ENCODE measurements at places on chromosomes 2 and 18. TPM values are rescaled to one million over a fixed set of nuclear protein-coding genes. Genes with fewer than 3 reads are reported as not detected.
A peak's percentile ranks its signal among the peaks of the same experiment; 100 is the strongest.

GRCh38 chr2:73818296-73818695, 10.5 kb upstream of the STAMBP start:
- DNase-seq: no peak

- DNase-seq: no peak
These were observed 59.8 kb upstream of the LYPD6B start for GRCh38 chr2:148978706-148979105.

- DNase-seq: no peak
These were observed 133.4 kb downstream of the PID1 start for GRCh38 chr2:229137639-229138038.

GRCh38 chr2:132652474-132652873, 17.5 kb downstream of the LYPD1 start:
- no peak for DNase-seq

- DNase-seq: no peak
These were observed 5.1 kb downstream of the SMIM21 start for GRCh38 chr18:75422341-75422910.

The CHRNG gene
- not detected for total RNA-seq

GRCh38 chr2:239519089-239519920, 118.5 kb upstream of the HDAC4 start:
- DNase-seq: no peak

GRCh38 chr2:174711206-174711605, 53.1 kb downstream of the CHRNA1 start:
- DNase-seq: no peak

The SNED1 gene
- 16.4 TPM for total RNA-seq

GRCh38 chr18:57150828-57151227, 3.9 kb downstream of the BOD1L2 start:
- no peak for DNase-seq

DNA sequence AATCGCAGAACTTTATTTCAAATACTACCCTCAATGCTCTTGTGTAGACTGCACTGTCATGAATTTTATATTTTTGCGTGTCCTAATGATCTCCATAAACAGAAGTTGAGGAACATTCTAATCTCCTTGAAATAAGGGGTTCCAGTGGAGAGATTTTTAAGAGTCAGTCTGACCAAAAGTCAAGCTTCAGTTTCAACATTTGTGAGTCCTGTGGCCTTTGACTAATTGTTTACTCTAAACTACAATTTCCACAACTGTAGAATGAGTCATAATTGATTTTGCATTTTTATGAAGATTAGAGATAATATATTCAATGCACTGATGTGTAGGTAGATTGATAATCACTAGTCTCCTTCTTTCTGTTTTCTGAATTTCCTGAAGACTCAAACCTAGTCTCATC, 720.3 kb upstream of the ID2 start:
- DNase-seq: no peak

- DNase-seq: no peak
These were observed 283.5 kb upstream of the HDAC4 start for GRCh38 chr2:239684271-239684810.

The LRRC30 gene
- total RNA-seq: not detected

DNA sequence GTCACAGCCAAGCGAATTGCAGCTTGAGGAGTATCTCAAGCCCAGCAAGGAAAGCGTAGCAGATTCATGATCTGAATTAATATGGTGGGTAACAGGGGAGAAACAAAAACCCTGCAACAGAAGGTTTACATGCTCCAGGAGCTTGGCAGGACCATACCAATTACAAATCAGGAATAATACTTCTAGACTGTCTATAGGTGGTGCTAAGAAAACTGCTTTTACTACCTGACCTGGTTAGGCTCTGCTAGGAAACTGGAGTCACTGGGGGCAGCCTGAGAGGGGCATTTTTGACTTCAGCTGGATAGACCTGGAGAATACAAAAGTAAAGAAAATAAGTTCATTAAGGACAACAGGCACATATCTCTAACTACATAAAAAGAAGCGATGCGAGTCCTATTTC, 24.6 kb upstream of the SPOPL start:
- no peak for DNase-seq

The SULT1C3 gene
- not detected for total RNA-seq

DNA sequence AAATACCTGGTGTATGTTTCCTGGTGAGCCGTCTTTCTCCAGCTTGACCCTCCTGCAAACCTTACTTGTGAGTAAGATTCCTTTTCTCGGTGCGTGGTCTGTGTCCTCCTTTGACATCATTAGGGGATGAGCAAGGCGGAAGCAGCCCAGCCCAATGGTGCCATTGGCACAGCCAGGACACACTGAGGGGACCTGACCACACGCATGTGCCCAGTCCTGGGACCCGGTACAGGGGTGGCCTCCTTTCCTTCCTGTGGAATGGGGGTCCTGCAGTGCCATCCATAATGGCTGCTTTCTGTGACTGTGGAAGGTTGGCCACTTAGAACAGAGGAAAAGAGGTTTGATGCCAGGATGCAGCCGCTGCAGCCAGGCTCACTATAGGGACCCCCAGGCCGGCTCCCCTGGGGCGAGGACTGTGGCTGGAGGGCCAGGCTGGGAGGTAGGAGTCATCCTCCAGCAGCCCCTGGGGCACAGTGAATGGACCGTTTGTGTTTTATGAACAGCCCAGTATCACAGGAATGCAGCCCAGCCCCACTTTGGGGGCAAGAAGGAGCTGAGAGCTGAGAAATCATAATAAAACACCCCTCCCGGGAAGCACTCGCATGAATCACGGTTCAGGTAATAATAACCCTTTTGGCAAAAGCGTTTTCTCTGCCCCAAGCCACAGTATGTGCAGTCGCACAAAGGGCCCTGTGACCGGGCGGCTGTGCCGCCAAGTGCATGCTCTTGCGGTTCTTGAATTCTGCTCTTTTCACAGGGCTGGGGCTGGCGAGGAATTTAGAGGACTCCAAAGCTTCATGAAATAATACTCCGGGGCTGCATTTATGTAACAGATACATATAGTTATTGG, 73.2 kb downstream of the ASB1 start:
- no peak for DNase-seq

DNA sequence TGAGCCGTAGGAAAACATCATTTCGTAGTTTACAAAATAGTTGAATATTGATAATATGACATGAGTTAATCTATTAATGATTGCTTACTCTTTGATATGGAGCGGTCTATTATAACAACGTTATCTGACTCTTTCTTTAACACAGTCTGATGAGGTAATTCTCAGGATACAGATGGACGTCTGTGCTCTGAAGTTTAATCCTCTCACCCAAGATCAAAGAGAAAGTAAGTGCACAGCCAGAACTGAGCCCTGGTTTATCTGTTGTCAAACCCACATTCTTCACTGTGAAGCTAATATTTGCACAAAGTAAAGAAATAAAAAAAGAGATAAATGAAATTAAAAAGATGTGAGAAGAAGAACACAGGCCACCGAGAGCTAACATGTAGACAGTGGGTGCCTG, 190.9 kb upstream of the COPS8 start:
- DNase-seq: no peak

DNA sequence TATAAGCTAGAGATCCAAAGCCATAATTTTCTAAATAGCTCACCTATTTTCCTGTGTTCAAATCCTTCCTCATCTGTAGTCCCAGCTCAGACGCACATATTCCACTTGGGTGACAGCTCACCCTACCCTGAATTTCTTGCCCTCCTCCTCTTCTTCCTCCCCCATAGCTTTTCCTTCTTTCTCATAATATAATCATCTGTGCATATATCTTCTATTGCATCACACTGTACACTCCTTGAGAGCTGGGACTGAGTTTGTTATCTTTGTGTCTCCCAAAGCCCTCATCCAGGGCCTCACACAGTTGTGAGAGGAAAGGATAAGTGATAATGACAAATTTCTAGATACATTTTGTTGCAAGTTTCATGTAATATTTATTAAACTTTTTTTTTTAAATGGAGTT, 55.9 kb upstream of the RTN4 start:
- no peak for DNase-seq

GRCh38 chr2:238509151-238509835, 82.6 kb downstream of the ASB1 start:
- DNase-seq: no peak

The HOXD1 gene
- not detected for total RNA-seq

- DNase-seq: no peak
These were observed 316.5 kb downstream of the IRS1 start for GRCh38 chr2:226483143-226483542.

- DNase-seq: no peak
These were observed 12.7 kb upstream of the KCNK3 start for GRCh38 chr2:26679867-26680266.

DNA sequence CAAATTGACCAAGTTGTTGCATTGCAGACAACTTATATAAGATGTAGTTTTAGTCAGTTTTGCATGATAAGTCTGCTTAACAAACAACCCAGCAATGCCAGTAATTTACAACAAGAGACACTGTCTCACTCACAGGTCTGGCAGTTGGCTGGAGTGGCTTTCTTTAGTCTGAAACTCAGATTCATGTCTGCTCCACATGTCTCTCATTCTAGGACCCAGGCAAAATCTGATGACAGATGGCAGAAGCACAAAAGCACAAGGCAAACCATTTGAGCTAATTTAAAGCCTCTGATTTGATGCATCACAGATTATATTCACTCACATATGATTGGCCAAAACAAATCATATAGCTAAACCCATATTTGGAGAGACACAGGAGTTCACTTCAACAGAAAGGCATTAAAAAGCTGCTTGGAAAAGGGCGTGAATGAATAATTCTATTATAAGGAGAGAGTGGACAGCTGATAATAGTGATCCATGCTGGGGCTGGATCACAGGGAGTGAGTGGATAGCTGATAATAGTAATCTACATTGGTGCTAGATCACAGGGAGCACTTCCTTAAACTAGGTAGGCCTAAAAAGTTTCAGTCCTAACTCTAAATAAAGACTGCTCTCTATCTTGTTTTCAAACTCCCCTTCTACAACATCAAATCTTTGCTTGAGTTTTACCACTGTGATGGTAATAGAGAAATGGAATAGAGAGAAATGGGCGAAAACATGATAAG, 593.2 kb upstream of the ZNF804A start:
- DNase-seq: no peak

The INHBB gene
- 0.74 TPM for total RNA-seq

DNA sequence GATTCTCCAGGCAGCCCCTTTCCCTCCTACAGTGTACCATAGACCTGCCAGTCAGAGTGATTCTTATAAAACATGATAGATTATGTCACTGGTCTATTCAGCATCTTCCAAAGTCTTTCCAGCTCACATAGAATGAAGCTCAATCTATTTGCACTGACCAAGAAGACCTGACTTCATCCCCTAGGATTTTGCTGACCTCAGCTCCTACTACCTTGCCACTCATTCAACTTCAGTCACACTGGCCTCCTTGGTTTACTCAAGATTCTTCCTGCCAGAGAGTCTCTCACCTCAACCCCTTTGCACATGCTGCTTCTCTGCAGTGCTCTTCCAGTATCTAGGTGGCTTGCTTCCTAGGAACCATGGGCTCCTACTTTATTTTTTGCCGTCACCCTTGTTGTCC, 392.9 kb downstream of the PID1 start:
- no peak for DNase-seq

The RASGRP3 gene
- total RNA-seq: 56.3 TPM

- DNase-seq: no peak
These were observed 435.7 kb upstream of the SETBP1 start for GRCh38 chr18:44245019-44245418.

DNA sequence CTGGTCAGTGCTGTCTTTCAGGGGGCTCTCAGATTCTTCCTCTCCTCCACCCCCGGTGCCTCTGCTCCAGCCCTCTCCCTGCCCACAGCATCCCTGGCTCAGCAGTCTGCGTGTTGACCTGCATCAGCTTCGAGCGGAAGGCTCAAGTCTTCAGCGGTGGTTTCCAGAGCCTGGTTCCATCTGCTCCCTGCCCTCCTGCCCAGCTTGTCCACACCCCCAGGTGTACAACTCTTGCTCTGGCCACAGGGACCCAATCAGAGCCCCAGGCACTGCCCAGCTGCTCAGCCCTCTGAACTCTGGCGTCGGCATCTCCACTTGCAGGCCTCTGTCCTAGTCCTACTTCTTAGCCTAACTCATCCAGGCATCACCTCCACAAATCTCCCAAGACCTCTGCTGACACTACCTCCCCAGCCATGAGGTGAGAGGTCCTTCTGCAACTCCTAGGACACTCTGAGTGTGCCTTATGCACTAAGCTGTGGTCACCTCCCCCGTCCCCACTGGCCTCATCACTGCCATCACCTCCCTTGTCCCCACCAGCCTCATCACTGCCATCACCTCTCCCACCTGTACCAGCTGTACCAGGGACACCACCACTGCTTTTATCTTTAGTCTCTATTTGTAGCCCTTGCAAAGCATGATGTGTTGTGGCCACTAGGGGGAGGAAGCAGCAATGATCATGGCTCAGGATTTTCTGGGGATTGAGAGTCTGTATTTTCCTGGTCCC, 60.9 kb downstream of the EDAR start:
- DNase-seq: no peak

The ARHGEF4 gene
- 8.1 TPM for total RNA-seq

DNA sequence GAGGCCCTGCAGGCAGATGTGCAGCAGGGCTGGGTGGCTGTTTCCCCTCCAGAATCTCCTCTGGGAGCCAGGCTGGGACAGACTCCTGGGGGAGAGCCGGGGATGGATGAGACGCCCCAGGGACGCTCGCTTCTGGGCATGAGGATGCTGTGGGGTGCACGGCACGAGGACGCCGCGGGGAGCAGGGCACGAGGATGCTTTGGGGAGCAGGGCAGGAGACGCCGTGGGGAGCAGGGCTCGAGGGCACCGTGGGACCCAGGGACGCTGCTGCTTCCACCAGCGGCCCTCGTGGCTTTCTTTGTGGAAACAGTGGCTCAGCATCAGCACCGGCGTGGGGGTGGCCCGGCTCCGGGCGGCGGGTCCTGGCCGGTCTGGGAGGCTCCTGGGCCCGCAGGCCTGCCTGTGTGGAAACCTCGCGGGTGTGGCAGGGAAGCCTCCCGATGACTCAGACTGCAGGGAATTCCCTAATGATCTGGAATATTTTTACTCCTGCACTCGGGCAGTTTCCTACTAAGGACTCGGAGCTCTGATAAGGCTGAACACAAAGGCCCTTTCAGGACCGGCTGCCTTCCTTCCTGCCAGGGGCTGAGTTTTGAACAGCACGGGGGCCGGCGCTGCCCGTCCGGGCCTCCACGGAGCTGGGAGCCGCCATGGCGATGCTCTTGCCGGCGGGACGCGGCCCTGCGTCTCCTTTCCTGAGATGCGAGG, 62.6 kb downstream of the NFATC1 start:
- DNase-seq: peak; percentile 89

All from right atrium auricular region (tissue), 2 donors.